ENCODE measurements at places on chromosomes 1 and 21.

- peak; percentile 1 for DNase-seq
Measured at GRCh38 chr1:227901906-227902640, 45.7 kb downstream of the WNT9A start.

DNA sequence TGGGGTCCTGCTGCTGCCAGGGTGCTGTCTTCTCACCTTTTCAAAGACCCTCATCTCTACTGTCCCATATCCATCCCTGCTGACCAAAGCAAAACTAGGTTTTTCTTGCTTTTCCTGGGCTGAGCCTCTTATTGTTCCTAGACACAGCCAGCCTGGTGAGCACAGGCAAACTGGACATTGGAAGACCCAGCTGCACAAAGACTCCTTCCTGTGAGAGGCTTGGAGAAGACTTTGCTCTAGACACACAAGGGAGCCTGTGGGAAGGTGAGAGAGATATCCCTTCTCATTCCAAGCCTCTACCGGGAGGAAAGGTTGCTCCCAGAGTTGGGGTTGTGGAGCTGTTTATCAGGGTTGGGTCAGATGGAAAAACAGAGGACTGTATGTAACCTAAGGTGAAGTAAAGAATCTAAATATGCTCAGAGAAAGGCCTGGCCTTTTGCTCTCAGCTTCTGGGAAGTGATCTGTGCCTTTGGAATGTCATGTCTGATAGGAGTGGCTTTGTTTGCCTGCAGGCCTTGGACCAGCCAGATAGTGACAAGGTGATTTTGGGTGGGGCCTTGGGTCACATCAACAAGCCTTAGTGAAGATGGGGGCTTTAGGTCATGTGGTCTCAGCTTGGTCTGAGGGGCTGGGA lies 87.6 kb upstream of the RUNX1 start:
- no peak for DNase-seq

- no peak for DNase-seq
Measured at GRCh38 chr1:221150996-221151395, 271.8 kb downstream of the HLX start.

- no peak for DNase-seq
Measured at GRCh38 chr1:154983776-154984466, 777 bp downstream of the FLAD1 start.

DNA sequence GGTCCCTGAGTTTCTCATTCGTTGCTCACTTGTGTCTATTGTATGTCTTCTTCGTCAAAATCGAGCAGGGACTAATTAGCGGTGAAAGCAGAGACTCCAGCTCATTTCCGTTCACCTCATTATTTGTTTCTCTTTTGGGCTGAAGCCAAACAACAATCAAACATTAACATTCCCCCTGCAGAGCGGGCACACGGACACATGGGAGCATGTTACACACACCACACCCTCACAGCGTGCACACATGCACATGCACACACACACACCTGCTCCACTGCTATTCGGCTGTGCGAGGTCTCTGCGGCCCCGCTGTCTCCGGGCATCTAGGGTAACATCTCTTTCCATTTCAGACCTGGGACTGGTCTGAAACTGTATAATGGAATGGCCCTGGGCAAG lies 58.5 kb upstream of the LRRC8D start:
- DNase-seq = no peak

- DNase-seq = peak; percentile 1
Measured at GRCh38 chr1:43435146-43436145, 18.3 kb downstream of the HYI start.

- no peak for DNase-seq
Measured at GRCh38 chr1:211520641-211521040, 28.7 kb upstream of the RD3 start.

- DNase-seq = no peak
Measured at GRCh38 chr21:28252928-28253327, 739.7 kb downstream of the LTN1 start.

DNA sequence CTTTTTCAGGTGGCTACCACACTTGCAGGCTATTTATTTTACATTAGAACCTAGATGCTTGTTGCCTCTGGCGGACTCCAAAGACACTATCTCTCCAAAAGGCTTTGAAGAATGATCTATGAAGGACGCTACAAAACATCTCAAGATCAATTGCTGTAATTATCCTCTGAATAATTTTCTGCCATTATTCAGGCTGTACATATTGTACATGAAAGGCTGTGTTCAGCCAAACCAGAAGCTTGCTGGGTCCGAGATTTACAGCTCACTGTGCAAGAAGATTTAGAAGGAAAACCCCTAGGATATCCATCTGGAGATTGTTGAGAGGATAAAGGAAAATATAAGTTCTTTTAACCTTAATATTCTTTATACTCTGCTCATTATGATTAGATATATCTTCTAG lies 523.6 kb upstream of the PLXNA2 start:
- DNase-seq = no peak

GRCh38 chr1:195608883-195609282 lies 999.4 kb downstream of the KCNT2 start:
- DNase-seq = no peak

GRCh38 chr1:6220236-6220635 lies 14.3 kb downstream of the RNF207 start:
- no peak for DNase-seq

DNA sequence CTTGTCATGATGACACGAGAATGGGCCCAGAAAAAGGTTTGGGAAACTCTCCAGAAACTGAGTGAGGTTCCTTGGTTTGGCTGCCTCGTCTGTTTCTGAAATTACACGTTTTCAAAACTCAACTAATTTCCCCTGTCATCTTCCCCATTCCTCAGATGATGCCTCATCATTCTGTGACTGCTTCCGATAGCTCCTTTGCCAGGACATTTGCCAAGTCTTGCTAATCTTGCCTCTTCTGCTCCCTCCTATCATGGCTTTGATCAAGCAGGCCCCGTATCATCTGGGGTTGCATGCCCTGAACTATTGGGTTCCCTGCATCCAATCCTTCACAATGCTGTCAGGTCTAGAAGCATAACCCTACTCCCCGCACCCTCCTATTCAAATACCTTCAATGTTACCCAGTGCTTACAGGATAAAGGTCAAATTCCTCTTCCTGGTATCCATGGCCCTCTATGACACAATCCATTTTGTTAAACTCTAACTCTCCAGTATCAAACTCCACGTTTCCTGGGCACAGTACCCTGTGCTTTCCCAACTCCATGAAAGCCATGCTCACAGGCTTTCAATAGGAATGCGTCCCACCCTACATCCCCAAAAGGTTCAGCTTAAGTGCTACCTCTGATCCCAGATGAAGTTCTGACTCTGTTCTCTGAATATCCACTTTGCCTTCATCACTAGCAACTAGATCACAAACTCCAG lies 22.2 kb upstream of the TMEM200B start:
- no peak for DNase-seq

DNA sequence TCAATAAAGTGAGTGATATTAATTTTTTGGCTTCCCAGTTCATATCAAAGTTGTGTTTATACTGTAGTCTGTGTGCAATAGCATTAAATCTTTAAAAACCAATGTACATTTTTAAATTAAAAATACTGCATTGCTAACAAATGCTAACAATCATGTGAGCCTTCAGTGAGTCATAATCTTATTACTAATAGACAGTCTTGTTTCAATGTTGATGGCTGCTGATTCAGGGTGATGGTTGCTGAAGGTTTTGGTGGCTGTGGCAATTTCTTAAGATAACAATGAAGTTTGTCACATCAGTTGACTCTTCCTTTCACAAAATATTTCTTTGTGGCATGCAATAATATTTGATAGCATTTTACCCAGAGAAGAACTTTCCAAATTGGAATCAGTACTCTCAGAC lies 109.0 kb downstream of the ZMYM4 start:
- DNase-seq = no peak

DNA sequence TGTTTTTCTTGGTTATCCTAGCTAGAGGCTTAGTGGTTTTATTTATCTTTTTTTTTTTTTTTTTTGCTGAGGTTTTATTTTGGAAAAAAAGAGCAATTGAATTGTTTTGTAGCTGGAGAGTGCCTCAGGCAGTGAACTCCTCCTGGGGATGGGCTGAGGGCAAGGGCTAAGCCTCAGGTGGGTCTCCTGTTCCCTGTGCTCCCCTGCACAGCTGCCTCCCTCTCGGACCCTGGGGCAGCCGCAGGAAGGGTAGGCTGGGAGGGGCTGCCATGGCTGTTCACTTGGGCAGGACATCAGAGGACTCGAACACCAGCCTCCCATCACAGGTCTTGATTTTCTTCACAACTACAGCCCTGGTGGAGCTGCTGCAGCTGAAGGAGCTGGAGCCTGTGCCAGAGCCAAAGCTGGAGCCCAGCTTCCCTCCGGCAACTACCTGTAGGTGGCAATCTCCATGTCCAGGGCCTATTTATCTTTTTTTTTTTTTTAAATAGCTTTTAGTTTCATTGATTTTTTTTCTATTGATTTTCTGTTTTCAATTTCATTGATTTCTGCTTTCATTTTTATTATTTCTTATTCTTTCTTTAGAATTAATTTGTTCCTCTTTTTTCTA lies 28.9 kb downstream of the LEPR start:
- no peak for DNase-seq

GRCh38 chr1:9690440-9691107 lies 39.0 kb downstream of the PIK3CD start:
- no peak for DNase-seq

DNA sequence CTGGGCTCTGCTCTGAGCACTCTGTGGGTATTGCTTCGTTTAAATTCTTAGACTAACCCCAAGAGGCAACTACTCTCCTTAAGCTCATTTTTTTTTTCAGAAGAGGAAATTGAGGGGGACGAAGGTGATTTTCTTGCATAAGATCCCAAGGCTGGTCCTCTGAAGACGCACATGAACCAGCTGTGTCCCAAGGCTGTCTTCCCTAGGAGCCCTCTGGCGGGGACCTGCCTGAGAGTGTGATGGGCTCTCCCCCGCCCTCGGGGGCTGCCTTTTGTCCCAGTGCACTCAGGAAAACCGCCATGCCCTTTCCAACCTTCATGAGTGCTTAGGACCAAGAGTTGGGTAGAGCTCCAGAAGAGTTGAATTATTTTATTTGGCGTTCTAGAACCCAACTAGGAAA lies 21.7 kb downstream of the UMODL1 start:
- DNase-seq = no peak

DNA sequence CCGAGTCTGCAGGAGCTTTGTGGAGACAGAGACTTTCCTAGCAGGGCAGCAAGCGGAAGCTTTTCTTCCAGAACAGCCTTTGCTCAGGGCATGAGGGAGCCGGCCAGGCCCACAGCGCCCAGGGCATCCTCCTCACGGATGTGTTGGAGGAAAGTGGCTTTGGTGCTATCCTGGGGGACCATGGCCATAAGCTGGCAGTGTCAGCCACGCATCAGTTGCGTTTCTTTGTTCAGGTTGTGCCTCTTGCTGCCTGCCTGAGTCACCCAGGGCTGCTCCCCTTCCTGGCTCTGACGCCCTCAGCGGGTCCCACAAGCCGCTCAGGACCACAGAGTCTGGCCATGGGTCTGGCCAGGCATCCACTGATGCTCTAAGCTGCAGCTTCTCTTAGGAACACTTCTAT lies 39.6 kb upstream of the PRSS38 start:
- no peak for DNase-seq

DNA sequence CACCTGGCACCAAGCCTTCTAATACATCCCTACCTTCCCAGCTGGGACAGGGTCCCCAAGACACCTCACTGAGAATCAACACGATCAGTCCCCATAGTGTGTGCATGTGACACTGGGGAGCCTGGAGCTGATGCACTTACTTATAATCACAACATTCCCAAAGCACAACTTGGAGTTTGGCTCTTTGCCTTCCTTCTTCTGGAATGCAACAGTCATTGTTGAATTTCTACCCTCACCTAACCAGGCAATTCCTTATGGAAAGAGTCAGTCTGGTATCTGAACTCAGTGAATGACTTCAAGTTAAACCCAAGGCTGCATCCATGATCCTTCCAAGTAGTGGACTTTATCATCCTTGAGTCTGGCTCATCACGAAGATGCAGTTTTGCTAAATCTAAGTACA lies 86.1 kb downstream of the DSCAM start:
- no peak for DNase-seq

GRCh38 chr1:93453911-93454310 lies 6.0 kb downstream of the FNBP1L start:
- DNase-seq = no peak

GRCh38 chr1:157542676-157543075 lies 9.6 kb downstream of the FCRL5 start:
- no peak for DNase-seq

- DNase-seq = no peak
Measured at GRCh38 chr1:99594205-99594604, 51.7 kb upstream of the PALMD start.

DNA sequence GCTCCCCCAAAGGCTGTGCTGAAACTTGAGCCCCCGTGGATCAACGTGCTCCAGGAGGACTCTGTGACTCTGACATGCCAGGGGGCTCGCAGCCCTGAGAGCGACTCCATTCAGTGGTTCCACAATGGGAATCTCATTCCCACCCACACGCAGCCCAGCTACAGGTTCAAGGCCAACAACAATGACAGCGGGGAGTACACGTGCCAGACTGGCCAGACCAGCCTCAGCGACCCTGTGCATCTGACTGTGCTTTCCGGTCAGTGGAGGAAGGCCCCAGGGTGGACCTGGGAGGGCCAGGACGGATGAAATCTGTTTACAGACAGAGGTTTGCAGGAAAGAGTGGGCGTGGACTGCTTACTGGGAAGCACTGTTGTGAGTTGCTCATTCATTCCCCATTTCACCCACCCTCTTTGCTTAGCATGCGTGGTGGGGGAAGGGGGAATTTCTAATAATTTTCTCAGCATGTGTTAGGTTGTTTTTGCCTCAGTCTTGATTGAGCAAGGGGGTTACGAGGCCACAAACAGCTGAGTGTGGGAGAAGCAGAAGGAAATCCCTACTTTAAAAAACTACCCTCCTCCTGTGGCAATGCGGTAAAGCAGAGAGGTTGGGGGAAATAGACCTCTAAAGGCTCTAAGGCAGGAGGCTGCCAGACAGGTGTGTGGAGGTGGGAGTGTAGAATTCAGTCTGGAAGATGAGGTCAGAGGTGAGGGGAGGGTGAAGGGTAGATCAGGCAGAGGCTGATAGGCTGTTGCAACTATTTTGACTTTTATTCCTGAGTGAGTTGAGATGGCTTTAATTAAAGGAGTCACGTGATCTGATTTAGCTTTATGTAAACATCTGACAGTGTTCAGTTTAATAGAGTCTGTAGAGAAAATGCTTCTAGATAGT lies 1.3 kb downstream of the FCGR2A start:
- no peak for DNase-seq

DNA sequence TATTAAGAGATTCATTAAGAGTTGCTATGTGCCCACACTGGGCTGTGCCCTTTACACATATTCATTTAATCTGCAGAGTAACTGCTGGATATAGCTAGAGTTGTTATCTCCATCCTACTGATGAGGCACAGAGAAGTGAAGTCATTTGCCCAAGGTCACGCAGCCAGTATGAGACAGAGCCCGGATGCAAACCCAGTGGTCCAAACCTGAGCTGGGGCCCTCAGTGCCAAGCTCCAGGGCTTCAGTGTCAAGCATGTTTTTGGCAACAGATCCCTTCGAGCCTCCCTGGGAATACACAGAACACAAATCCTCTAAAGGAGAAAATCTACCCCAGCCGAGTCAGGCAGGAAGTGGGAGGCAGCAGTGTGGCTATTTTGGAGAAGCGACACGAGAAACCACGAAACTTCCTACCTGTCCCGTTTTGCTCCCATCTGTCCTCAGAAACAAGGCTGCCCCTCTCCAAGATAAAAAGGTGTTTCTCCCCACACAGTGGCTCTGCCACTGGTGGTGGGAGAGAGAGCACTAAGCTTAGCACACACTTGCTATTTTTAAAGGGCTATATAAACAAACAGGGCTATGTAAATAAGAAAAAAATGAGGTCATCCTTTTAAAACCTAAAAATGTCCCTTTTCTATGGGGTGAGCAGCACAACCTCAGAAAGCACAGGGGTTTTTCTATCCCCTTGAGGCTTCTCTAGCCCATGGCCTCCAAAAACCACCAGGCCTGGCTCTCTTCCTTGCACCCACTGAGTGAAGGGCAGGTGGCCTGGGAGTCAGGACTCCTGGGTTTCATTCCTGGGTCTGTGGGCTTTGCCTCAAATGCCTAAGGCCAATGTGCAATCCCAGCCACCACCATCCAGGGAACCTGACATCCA lies 138.6 kb upstream of the EDN2 start:
- DNase-seq = no peak

Data from activated naive CD4-positive, alpha-beta T cell treated with anti-CD3 and anti-CD28 coated beads, Interleukin-2, amount 50 U/mL, for 16 hours (primary cell).